Stimulated activated CD8-positive, alpha-beta memory T cell treated with anti-CD3 and anti-CD28 coated beads, Interleukin-7, amount 100 ng/mL, for 1 hour (primary cell): ENCODE measurements at places on chromosomes 1 and 21.

DNA sequence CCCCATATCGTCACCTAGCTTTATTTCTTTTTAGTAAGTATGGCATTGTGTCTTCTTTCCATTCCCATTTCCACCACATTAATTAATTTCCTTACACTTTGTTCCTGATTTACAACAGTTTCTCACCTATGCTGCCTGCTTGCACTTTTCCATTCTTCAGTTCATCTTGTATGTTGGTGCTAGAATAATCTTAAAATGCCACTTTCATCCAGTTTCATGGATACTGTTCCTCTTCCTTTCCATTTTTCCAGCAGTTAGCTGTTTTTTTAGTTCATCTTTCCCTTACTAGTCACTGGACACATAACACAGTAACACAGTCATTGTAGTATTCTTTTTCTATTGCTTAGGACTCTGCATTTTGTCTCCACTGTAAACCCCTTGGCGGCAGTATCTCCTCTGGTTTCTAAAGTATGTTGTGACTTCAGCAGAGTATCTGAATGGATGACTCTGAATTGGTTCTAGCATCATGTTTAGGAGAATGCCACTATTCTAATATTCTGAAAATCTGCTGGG is 2.1 kb downstream of the CDC7 start:
- no peak for DNase-seq

GRCh38 chr1:88736633-88737248 is 52.7 kb downstream of the PKN2 start:
- no peak for DNase-seq

- no peak for DNase-seq
Measured at GRCh38 chr1:78722521-78722920, 72.9 kb downstream of the IFI44 start.

DNA sequence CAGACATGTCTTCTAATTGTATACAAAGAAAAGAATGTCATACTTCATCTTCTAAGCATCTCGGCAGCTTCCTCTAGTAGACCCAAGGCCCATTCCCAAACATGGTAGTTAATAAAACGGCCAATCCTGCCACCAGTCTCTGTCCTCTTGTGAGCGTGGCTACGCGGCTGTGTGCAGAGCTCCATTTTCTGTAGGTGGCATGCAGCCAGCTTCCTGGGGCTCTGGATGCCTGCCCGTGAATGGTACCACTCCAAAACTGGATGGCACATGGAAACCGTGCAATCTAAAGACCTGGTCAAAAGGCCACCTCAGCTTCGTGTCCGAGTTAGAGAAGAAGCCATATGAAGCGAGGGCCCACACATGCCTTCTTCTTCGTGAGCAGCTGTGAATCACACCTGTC is 110.7 kb downstream of the SIPA1L2 start:
- DNase-seq = no peak

GRCh38 chr1:4585705-4586104 is 68.7 kb upstream of the AJAP1 start:
- DNase-seq = no peak

DNA sequence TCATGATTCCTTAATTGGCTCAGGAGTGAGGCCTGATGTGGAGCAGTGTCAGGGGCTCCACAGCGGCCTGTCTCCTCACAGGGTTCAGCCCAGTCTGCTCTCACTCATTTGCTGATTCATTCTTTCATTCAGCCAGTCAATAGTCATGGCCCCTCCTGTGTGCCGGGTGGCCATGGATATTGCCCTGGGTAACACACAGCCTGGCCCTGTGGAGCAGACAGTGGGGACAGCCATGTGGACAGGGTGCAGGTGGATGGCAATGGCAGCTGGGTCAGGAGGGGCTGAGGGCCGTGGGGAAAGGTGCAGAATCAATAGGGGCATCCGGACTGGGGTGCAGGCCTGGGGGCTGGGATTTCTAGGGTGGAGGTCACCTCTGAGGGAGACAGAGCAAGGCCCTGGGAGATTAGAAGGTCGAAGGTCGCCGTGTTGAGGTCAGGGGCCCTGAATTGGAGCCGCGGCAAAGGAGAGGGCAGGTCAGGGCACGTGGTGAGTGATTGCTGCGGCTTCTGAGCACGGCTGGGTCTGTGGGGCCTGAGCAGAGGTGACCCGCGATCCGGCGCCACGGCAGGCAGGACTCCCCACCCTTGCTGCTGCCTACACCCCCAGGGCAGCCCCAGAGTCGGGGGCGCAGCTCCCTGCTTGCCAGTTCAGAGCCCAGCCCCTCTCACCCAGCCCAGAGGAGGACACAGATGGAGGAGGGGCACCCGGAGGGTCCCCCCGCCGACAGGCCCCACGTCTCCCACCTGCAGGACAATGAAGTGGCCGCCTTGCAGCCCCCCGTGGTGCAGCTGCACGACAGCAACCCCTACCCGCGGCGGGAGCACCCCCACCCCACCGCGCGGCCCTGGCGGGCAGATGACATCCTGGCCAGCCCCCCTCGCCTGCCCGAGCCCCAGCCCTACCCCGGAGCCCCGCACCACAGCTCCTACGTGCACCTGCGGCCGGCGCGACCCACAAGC is 33.4 kb downstream of the SLC19A1 start:
- DNase-seq = no peak

- DNase-seq = no peak
Measured at GRCh38 chr1:109782514-109782913, 18.8 kb upstream of the EPS8L3 start.

- no peak for DNase-seq
Measured at GRCh38 chr1:215887627-215888026, 320.5 kb downstream of the KCTD3 start.

GRCh38 chr1:110482662-110483307 is 31.8 kb downstream of the PROK1 start:
- no peak for DNase-seq

DNA sequence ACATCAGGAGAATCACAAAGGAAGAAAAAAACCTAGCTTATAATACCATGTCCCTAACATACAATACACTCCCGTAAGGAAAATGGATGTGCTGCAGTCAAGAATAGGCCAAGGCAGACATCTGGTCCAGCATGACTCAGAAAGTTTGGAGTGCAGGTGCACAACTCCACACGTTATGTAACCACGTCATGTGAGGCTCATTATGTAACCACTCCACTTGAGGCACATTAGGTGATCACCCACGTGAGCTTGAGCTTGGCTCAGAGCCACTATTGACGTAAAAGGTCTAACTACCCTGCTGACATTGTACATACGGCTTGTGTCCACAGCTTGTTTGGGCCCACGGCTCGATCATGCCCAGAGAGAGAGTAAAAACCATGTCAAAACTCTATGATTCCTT is 99.8 kb upstream of the C1orf21 start:
- no peak for DNase-seq

DNA sequence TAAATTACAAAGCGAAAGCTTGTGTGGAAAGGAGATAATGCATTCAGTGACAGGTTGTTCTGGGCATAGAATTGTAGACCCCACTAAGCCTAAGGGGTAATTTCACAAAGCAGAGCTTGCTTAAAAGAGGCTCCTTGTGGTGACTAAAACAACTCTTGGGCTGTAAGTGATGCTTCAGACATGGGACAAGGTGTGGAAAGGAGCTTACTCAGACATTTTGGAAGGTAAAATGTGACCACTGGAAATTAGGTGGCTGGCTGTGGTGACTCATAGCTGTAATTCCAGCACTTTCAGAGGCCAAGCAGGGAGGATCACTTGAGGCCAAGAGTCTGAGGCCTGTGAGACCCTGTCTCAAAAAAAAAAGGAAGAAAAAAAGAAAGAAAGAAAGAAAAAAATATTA is 51.1 kb upstream of the LRRC8C start:
- no peak for DNase-seq

GRCh38 chr1:229191066-229191674 is 79.7 kb upstream of the RAB4A start:
- DNase-seq = no peak

DNA sequence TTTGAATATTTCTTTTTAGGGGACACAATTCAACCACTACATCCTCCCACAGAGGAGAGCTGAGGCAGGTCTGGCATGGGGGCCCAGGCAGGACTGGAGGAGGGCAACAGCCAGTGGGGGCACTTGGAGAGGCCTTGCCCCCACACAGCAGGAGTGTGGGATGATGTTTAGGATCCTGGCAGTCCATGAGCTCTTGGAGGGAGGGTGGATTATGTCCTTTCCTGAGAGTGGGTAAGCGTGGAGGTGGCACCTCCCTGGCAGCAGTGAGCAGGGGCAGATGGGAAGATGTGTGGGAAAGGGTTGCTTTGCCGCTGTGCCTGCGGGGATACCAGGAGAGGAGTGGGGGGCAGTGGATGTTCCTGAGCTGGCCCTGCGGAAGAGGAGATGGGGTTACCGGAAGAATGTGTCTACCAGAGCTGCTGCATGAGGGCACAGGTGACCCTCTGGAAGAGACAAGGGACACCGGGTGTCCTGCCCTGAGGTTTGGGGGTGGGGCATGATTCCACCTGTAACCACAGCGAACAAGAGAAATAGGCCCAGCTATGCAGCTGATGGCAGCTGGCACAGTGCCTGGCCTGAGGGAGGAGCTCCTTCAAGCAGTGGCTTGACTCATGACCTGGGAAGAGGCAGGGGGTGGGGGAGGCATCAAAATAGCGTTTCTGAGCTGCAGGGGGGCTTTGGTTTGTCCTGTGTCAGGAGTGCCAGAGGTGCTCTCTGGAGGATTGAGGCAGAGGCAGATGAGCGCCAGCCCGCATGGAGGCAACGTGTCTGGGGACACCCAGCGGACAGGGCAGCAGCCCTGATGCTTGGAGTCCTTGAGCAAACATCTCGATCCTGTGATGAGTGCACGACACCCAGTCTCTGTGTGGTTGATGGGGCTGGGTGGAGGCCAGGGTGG is 123.9 kb upstream of the TMPRSS2 start:
- DNase-seq = no peak

DNA sequence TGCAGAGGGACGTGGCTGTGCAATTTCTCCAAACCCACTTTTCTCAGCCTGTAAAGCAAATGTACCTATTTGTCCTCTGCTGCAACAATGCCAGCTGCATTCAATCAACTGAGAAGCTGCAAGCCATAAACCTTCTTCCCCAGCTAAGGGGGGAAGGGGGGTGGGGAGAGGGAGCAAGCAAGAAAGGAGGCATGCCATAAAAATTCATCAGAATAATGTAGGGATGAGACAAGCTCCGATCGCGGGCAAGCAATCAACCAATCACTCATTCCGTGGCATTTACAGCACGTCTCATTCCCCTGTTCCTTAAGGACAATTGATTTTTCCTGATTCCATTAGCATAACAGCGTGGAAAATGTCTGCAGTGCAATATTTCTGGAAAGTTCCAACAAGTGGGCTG is 144.8 kb downstream of the DMRTA2 start:
- DNase-seq = no peak

DNA sequence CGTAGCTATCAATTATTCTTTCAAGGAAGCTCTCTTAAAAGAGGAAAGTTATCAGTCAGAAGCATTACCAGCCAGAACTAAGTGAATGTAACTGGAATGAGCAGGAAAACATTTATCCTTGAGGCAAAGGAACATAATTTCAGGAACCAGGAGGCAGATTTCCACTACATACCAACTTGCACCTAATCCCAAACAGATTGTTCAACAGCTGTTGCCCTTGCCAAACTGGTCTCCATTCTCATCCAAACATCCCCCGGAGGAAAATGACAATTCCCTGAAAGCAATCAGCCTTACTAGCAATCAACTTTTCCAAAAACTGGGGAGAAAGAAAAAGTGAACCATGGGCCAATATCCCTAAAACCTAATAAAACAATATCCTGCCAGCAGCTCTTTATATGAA is 35.0 kb downstream of the ENAH start:
- no peak for DNase-seq

- no peak for DNase-seq
Measured at GRCh38 chr1:15731735-15732685, 4.0 kb upstream of the SLC25A34 start.

- no peak for DNase-seq
Measured at GRCh38 chr1:58064166-58064565, 482.4 kb downstream of the OMA1 start.

DNA sequence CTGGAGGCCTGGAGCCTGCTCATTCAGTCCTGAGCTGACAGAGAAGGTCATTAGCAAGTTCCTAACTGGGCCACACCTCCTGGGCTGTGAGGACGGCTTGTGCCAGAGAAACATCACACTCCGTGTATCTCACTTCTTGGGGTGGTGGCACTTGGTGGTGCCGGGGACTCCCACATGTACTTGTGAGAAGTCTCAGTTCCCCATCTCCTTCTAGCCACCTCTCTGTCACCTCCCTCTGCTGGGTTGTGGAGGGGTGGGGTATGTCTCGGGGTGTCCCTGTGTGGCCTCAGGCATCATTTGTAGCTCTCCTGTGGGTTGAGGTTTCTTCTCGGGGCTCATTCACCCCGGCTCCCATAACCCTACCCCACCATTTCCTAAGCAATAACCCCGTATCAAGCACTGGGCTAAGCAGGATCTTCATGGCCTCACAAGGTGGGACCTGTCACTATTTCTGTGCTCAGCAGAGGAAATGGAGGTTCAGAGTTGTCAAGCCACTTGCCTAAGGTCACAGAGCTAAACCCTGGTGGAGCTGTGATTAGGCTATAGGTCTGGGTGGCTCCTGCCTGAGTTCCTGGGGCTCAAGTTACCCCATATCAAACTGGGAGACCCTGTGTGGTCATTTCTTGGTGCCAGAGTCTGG is 62.5 kb downstream of the UBIAD1 start:
- DNase-seq = peak; percentile 2

DNA sequence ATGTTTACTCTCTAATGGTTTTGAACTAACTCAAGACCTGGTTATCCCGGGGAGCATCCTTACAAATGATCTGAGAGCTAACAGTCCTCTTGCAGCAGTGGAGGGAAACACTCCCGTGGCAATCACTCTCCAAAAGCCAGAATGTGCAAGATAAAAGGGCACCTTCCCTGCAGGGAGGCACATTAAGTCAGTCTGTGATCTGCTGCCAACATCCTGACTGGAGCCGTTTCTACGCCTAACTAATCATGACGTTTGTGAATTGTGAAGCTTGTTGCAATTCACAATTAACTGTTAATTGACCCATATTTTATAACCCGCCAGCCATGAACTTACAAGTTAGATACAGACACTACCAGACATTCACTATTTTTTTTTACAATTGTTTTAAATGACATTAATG is 52.1 kb upstream of the LGALS8 start:
- DNase-seq = no peak

DNA sequence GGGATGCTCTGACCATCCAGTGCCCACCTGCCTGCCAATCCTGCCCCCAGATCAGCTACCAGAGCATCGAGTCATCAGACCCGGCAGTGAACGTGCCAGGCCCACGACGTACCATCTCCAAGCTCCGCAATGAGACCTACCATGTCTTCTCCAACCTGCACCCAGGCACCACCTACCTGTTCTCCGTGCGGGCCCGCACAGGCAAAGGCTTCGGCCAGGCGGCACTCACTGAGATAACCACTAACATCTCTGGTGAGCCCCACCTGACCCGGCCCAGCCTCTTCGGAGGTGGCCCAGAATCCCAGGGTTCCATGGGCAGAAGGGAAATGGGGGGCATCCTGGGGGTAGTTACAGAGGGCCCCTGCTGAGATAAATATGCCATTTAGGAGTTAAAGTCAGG is 43.1 kb downstream of the PTPRU start:
- no peak for DNase-seq

GRCh38 chr21:42499444-42500112 is 3.6 kb upstream of the RSPH1 start:
- no peak for DNase-seq

- DNase-seq = no peak
Measured at GRCh38 chr1:145878724-145879123, 6.9 kb downstream of the ANKRD35 start.
